Stimulated activated naive B cell treated with anti-CD40 and anti-IgM and Interleukin-4, amounts not matched to agents 10 μg/mL and 1 μg/mL and 100 μg/mL, for 72 hours (primary cell): ENCODE measurements at places on chromosomes 1 and 21.

DNA sequence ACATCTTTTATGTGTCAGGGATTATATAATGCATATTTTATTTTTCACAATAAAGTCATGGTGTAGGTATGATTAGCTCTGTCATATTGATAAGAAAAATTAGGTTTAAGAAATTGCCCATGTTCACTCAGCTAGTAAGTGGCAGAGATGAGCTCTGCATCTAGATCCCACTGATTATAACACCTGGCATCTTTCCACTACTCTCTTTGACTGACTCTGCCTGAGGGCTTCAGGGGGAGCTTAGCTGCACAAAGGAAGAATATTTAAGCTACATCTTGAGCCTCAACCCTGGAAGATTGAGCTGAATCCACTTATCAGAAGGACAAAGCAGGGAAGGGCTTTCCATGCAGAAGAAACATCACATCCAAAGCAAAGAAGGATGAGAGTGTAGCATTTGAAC is 190.4 kb downstream of the MIS18A start:
- no peaks in the 10 kb centered on the region for H3K36me3 ChIP-seq
- H3K4me1 ChIP-seq: no peaks in the 10 kb centered on the region
- DNase-seq: no peak
- peaks cover 9% of the 10 kb centered on the region for H3K27me3 ChIP-seq

GRCh38 chr21:14547834-14548513 is 1.9 kb upstream of the SAMSN1 start:
- H3K4me3 ChIP-seq: no peak overlapping the region
- H3K27ac ChIP-seq: peak overlapping the region; percentile 85
- H3K36me3 ChIP-seq: peaks cover 29% of the 10 kb centered on the region

- H3K4me1 ChIP-seq: no peaks in the 10 kb centered on the region
- H3K36me3 ChIP-seq: no peaks in the 10 kb centered on the region
- DNase-seq: no peak
- H3K27ac ChIP-seq: no peak overlapping the region
- no peak overlapping the region for H3K4me3 ChIP-seq
- no peaks in the 10 kb centered on the region for H3K27me3 ChIP-seq
Observed at GRCh38 chr1:172266528-172267174, 153.8 kb upstream of the C1orf105 start.

- H3K4me3 ChIP-seq: no peak overlapping the region
- DNase-seq: no peak
- no peaks in the 10 kb centered on the region for H3K4me1 ChIP-seq
- H3K36me3 ChIP-seq: no peaks in the 10 kb centered on the region
- peak overlapping the region; percentile 44 for H3K27ac ChIP-seq
Observed at GRCh38 chr1:81681601-81682266, 119.0 kb upstream of the ADGRL2 start.

- H3K4me1 ChIP-seq: no peaks in the 10 kb centered on the region
- no peak overlapping the region for H3K4me3 ChIP-seq
- no peaks in the 10 kb centered on the region for H3K36me3 ChIP-seq
- DNase-seq: no peak
- peaks cover 8% of the 10 kb centered on the region for H3K27me3 ChIP-seq
- H3K27ac ChIP-seq: no peak overlapping the region
Observed at GRCh38 chr1:26517766-26518049, 11.9 kb upstream of the RPS6KA1 start.

DNA sequence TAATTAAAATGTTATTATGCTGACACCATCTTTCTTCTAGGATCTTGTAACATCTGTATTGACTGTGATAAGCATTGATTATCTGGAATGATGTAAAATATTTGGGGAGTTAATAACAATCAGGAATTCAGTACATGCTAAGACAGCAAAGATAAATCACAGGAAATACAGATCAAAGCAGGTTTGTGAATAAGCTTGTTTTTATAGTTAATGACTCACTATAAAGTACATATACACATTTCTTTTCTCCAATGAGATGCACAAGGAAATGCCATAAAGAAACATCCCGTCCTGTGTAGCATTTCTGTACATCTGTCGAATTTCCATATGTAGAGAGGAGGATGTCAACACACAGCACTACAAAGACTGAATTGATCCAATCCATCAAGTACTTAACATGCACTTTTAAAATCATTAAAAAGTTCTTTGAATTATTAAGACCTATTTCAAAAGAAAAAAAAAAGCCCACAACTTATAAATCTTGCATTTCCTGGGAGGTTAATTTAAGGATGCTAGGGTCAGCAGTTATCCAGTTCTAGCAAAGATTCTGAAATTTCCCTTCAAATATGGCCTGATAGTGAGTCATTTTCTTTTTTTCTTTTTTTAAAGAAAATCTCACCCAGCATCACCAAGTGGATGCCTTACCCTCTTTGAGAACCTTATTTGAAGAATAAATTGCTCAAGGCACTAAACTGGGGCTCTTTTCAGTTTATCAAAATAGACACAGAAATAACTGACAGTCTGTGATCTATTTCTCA is 243.2 kb upstream of the NR5A2 start:
- no peaks in the 10 kb centered on the region for H3K36me3 ChIP-seq
- H3K4me1 ChIP-seq: no peaks in the 10 kb centered on the region
- no peaks in the 10 kb centered on the region for H3K27me3 ChIP-seq
- no peak overlapping the region for H3K27ac ChIP-seq

GRCh38 chr1:92994105-92994712 is 32.9 kb upstream of the DIPK1A start:
- peaks cover 1% of the 10 kb centered on the region for H3K36me3 ChIP-seq
- no peak overlapping the region for H3K4me3 ChIP-seq
- peak; percentile 63 for DNase-seq
- peak overlapping the region; percentile 14 for H3K27ac ChIP-seq
- peaks cover 29% of the 10 kb centered on the region for H3K4me1 ChIP-seq
- H3K27me3 ChIP-seq: no peaks in the 10 kb centered on the region

- DNase-seq: no peak
- H3K27ac ChIP-seq: no peak overlapping the region
- peaks cover under 1% of the 10 kb centered on the region for H3K36me3 ChIP-seq
- H3K27me3 ChIP-seq: peaks cover 32% of the 10 kb centered on the region
Observed at GRCh38 chr1:149915429-149916192, 2.0 kb downstream of the SV2A start.

DNA sequence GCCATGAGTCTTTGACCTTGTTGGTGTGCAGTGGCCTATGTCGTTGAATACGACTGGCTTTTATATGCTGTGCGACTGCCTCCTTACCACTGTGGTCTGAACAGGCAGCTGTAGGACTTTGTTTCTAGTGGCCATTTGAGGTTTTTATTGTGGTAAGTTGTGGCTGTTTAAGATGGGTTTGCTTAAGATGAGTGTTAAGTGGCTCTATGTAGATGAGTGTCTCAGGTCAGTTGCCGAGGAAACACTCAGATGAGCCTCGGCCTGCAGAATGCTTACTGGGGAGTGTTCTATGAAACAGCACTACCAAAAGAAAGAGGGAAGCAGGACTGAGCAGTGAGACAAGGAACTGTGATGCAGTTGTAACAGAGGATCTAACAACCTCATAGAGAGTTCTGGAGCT is 14.9 kb upstream of the CD1C start:
- DNase-seq: no peak
- no peaks in the 10 kb centered on the region for H3K27me3 ChIP-seq
- H3K36me3 ChIP-seq: peaks cover 6% of the 10 kb centered on the region
- peaks cover 15% of the 10 kb centered on the region for H3K4me1 ChIP-seq

GRCh38 chr1:175580841-175581240 is 162.6 kb downstream of the TNR start:
- no peak for DNase-seq
- peaks cover 3% of the 10 kb centered on the region for H3K36me3 ChIP-seq
- no peaks in the 10 kb centered on the region for H3K27me3 ChIP-seq
- H3K4me3 ChIP-seq: no peak overlapping the region

DNA sequence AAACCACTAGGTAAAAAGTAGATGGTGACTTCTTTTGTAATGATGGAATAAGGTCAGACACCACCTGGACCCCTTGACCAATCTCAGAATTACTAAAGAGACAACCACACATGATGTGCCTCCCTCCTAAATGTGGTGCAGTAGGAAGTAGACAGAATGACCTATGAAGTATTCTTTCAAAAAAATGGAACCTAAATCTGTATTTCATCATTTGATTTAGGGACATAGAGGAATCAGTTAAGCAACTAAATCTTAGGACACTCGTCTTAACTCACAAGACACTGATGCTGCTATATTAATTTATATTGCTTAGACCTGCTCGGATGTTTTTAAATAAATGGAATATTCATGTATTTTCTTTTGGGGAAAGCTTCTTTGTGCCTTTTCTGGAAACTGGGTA is 80.9 kb upstream of the IRF2BP2 start:
- no peak overlapping the region for H3K27ac ChIP-seq
- no peaks in the 10 kb centered on the region for H3K27me3 ChIP-seq
- no peaks in the 10 kb centered on the region for H3K36me3 ChIP-seq
- no peak overlapping the region for H3K4me3 ChIP-seq
- DNase-seq: no peak

DNA sequence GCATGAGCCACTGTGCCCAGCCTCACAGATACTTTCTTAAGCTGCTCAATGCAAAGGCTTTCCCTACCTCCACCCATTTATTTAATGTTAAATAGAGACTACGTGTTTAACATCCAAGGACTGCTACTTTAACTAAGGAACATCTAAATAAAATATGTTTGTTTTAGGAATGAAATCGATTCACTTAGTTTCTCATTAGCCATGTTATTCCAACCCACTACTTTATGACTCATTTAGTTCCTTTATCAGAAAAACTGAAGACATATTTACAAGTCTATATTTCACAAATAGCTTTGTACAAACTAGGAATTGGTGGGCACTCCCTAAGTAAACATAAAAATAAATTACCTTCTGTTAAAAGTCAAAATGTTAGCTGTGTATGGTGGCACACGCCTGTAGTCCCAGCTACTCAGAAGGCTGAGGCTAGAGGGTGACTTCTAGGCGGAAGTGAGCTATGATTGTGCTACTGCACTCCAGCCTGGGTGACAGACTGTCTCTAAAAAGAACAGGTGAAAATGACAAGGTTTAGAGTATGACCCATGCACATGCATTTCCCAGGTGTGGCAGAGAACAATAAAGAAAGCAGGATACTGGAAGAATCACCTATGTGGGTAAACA is 39.9 kb upstream of the AK4 start:
- H3K4me1 ChIP-seq: no peaks in the 10 kb centered on the region
- peaks cover 25% of the 10 kb centered on the region for H3K27me3 ChIP-seq
- no peak overlapping the region for H3K4me3 ChIP-seq
- no peak overlapping the region for H3K27ac ChIP-seq
- peaks cover 2% of the 10 kb centered on the region for H3K36me3 ChIP-seq
